AG10803 (cell line): ENCODE measurements at places on chromosomes 13 and 19.

DNA sequence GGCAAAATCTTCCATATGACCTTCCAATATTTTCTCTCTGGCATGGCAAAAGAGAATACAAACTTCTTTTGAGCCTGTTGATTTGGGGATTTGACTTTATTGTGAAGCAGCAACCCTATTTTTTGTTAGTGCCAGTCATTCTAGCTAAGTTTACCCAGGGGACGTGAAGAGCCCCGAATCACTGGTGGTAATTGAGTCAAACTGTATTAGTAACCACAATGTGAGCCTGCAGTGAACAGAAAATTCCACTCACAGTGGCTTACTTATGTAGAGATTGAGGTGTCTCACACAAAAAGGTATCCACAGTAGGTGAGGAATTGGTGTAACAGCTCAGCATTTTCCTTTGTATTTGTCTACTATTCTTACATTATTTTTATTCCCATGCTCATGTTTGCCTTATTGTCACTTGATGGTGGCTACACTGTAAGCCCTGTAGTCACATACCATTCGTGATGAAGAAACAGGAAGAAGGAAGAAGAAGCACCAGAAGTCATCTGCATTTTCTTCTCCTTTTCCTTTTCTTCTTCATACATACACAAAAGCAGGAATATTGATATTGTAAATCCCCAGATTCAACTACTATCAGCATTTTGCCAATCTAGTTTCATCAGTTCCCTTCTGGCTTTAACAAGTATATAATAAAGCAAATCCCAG lies 33.3 kb upstream of the MYCBP2 start:
- DNase-seq, result no peak

- DNase-seq, result no peak
Observed at GRCh38 chr13:90307136-90307535, 1040.4 kb upstream of the MIR17HG start.

DNA sequence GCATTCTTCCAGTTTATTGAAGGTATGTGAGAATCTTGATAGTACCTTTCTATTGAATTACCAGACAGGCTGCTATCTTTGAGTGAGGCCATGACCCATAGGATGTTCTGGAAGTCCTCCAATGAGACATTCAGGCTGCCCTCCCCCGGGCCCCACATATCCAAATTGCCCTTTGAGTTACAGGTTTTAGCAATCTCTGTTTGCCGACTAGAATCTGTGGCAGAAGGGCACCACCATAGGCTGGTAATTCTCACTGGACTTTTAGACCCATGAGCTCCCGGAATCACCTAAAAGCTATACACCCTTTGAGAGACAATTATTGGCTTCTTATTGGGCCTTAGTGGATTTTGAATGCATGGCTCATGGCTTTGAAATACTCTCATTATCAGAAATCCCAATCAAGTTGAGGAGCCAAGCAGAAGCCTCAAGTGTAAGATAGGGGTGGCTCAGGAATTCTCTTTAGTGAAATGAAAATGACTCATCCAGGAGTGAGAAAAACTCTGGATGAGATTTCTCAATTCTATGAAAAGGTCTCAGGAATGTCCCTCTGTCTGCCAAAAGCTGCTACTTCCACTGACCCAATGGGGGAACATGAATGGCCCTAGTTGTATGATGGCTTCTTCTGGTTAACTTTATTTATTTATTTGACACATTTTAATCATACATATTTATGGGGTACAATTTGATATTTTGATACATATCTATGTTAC lies 172.1 kb upstream of the CSNK1A1L start:
- DNase-seq, result peak; percentile 79

- DNase-seq, result no peak
Observed at GRCh38 chr13:113088691-113089020, 16.9 kb upstream of the F7 start.

DNA sequence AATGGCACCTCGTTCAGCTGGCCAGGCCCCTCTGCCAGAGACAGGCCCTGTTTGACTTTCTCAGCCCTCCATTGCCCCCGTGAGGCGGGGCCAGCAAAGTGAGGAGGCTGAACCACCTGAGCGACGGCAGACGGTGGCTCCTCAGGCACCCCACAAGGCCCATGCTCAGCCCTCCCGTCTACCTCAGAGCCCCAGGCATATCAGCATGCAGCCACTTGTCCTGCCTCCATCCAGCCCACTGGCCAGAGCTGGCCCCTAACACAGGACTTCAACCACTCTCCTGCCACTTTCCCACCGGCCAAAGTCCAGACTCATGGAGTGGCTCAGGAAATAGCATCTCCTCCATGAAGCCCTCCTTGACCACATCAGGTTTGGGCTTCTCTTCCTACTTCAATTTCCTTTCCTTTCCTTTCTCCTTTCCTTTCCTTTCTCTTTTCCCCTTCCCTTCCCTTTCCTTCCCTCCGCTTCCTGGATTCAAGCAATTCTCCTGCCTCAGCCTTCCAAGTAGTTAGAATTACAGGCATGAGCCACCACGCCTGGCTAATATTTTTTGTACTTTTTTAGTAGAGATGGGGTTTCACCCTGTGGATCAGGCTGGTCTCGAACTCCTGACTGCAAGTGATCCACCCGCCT lies 9.3 kb downstream of the SLC7A10 start:
- no peak for DNase-seq

DNA sequence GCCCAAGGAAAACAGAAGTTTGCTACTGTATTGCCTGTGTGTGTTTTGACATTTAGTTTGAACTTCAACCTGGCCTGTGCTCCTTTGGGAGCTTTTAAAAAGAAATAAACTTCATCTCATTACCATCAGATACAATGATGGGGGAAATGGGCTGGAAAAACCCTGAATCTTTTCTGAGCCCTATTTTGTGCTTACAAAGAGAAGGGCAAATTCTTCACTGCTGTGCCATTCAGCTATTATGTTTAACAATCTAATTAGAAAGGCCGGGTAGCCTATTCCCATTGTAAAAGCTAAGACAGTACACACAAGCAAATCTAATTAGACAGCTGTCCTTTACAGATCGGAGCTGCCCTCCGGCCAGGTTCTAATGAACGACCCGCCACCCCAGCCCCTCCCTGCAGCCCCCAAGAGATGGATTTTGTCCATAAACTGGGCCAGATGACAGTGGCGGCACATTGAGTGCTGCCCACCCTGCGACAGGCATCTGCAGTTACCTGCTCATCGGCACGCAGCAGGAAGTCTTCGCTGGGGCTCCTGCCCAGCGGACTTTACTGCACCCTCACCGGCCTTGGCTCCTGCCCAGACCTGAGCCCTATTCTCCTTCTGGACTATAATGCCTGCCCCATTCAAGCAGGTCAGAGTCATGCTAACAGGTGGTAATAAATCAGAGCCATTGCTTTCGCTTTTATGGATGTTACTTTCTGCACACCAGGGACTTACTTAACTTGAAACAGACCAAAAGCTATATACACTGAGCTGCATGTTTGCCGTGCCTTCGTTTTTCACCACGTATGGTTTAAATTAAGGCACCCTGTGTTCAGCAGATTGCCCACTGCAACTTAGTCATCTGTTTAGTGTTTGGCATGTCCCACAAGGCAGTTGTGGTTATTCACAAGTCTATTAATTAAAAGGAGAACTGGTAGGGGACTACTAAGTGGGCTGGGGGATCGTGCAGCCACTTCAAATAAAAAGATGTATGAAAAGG lies 549.6 kb downstream of the FGF9 start:
- DNase-seq, result peak; percentile 74

DNA sequence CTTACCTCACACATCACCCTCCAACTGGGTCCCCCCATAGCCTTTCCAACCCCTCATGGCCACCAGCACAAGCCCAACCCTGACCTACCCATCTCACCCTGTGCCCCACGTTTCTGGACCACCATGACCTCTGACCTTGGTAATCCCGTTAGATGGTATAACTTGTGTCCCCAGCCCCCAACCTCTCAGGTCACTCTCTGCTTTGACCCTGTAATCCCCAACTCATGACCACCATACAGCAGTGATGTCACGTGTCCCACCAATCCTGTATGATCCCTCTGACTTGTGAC lies 8.5 kb downstream of the KLC3 start:
- no peak for DNase-seq

DNA sequence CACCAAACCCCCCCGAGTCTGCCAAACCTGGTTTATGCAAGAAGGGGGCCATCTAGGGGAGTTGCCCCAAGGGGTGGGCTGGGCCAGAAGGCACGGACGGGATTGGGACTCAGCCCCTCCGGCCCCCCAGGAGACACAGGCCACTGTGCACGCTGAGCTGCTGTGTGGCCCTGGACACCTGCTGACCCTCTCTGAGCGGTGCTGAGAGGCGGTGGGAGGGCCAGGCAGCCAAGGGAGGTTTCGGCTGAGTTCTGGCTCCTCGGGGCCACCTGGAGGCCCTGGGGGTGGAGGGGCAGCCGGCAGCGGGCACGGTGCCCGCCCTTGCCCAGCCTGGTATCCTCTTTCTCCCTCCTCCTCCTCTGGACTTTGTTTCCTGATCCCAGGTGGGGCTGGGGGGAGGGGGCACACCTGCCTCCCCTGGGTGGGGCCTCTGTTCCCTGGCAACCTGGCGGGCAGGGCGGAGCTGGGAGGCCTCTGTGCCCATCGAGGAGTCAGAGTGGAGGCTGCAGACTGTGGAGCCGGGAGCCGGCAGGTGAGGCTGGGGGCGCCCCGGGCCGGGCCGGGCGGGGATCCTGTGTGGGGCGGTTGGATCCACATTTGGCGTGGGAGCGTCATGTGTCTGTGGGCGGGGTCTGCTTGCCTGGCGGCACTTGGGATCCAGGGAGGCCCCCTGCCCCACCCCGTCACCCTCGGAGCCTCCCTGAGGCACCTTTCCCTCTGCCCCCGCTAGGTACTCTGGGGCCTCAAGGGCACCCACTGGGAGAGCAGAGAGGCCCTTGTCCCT lies at the start of gene MISP:
Gene MISP (plus strand): TSS at position 473 of the 784 bp plus-strand sequence. CDS start 5,835 bp downstream, outside the sequence.
- no peak for DNase-seq

DNA sequence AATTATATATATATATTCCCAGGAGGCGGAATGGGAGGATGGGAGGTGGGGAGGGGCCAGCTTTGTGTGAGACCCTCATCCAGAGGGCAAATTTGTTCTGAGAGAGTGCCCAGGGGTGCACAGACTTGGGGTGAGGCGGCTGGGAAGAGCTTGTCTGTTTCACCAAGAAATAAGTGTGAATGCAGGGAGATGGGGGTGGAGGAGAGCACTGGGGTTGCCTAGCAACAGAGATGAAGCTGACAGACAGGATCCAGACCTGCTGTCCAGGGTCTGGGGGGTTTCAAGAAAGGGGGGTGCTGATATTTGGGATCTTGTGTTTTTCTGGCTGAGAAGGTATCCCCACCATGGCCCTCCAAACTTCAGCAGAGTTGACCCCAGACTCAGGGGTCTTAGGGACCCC lies 18.6 kb upstream of the TNFAIP8L1 start:
- DNase-seq, result no peak

DNA sequence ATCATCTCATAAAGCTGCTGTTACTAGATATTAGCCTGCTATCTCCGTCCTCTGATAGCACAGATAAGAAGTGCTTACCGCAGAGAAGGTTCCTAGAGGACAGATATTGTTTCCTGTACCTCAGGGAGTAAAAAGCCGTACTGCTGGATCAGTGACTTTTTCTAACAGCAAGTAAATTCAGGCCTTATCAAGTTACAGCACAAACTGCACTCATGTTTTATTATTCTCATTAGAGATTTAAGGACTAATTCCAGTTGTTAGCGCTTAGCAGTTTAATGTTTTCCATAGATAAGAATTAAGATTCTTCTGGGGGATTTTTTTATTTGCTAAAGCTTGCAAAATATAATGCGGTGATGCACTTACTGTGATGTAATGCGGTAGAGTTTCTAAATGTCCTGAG lies 119.0 kb upstream of the OBI1 start:
- DNase-seq, result no peak

- DNase-seq, result no peak
Observed at GRCh38 chr19:28553764-28554163, 659.2 kb downstream of the UQCRFS1 start.

DNA sequence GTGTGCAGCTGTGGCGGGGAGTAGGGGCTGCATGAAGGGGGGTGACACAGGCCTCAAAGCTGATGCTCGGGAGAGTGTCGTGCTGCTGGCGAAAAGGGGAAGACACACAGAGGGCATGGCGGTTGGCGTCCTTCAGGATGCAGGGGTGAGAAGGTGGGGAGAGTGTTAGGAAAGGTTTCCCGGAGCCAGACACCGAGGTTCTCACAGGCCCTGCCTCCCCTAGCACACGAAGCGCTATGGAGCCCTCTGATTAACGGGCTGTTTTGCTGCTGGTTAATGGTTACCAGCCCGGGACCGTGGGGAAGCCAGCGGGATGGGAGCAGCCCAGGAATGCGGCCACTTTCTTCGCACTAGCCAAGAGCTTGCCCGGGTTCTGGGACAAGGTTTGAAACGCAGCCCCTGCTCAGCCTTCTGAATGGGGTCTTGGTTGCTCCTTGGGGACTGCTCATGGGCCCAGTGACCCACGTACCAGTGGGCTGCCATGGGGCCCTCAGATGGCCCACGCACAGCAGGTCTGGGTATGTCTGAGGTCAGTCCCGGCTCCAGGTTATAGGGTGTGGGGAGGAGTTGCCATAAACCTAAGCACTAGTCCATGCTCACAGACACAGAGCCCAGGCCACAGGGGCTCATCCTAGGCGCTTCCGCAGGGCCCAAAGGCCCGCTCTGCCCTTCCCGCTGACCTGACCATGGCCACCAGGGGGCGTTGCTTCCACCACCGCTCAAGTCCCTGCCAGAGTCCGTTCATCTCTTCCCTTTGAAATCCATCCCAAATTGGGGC lies 31.3 kb upstream of the ISYNA1 start:
- DNase-seq, result peak; percentile 71

DNA sequence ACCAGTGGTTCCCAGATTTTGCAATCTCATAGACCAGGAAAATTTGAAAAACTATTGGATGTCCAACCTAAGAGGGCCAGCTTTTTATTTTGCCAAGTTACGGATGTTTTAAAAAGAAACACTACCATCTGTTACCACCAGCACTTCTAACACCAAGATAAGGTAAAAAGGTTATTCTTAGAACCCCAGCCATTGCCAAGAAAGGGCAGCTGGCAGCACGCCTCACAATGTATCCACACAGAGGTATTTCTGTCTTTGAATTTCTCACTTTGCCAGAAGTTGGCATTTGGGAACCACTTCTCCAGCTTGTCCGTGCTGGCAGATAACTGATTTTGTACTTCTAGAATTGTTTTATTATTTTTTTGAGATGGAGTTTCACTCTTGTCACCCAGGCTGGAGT lies 28.7 kb downstream of the CAPN12 start:
- DNase-seq, result no peak

GRCh38 chr13:20461481-20461859 lies 64.2 kb downstream of the CRYL1 start:
- DNase-seq, result peak; percentile 17
